Activated CD4-positive, alpha-beta T cell treated with anti-CD3 and anti-CD28 coated beads, Interleukin-10, Interleukin-2, amounts not matched to agents 100 ng/mL and 50 ng/mL, durations not matched to agents 16 hours and 8 hours (primary cell): ENCODE measurements at places on chromosomes 1 and 21.

- no peak for DNase-seq
Observed at GRCh38 chr1:223479261-223479660, 86.0 kb downstream of the CCDC185 start.

DNA sequence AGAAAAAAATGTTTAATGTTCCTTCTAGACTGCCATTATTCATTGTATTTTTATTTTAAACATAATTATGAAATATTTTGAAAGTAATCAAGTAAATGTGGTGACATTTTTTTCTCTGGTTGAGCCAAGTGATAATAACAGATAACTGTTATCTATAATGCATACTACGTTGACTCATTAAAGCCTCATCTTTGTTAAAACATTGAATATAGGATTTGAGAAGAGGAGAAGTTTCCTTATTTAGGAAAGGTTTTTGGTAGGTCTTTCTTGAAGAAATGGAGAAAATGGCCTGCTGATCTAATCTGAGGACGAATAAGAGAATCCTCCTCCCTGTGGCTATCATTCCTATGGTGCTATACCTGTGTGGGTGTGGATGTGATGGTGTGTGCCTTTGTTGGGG lies 89.0 kb downstream of the NFIA start:
- DNase-seq = no peak

DNA sequence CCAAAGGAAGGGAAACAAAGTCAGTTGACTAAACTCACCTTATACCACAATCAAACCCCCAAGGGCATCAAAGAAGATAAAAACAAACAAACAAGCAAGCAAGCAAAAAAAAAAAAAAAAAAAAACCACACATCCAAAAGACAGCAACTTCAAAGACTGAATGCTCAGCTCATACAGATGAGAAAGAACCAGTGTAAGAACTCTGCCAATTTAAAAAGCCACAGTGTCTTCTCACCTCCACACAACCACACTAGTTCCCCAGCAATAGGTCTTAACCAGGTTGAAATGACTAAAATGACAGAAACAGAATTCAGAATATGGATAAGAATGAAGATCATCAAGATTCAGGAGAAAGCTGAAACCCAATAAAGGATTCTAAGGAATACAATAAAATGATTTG lies 193.4 kb downstream of the FAF1 start:
- DNase-seq = no peak

GRCh38 chr1:230425252-230426091 lies 660 bp downstream of the PGBD5 start:
- no peak for DNase-seq

DNA sequence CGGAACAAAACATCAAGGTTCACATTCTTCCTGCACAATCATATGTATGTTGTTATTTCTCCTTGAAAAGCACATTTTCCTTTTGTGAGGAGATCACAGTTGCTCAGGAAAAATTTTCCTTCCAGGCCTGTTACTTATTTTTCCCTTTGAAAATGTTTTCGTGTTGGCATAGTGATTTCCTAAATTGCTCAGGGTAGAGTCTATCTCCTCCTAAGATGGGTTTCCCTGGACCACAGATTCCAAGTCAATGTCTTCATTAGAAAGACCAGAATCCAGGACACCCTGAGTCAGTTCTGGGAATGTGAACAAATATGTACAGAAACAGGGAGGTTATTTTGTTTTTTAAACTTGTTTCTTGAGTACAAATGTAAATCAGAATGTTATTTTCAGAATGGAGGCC lies 94.3 kb upstream of the C1orf105 start:
- no peak for DNase-seq

DNA sequence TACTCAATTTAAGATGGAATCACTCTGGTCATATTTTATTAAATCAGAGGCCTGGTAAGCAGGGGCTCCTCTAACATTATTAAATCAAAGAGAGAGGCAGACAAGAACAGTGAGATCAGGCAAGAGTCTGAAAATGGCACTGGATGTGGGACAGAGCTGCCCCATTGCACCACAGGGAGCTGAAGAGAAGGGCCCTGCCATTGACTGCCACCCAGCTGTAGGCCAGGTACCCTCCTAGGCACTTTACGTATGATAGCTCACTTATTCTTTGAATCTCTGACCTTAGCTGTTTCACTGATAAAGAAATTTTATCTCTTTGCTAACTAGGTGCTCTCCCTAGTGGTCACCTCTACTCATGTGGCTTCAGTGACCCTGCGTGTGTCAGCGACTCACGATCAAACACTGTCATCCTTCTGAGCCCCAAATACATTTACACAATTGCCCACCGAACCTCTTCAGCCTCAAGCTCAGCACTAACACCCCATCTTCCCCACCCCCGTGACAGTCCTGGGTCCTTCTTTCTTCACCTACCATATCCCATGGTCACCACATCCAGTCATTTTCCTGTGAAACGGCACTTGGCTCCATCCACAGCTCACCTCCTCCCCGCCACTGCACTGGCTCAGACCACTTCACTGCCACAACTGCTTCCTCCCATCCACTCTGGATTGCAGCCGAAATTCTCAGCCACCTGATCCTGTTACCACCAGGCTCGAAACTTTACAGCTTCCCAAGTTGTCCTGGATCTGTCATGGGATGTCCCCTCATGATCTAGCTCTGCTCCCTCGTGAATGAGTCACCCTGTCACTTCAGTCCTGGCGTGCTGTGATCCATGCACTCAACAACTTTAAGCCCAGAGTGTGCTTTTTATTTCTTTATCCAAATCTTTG lies 97.3 kb upstream of the SYT6 start:
- DNase-seq = no peak
